ENCODE measurements at places on chromosomes 6 and 20.

DNA sequence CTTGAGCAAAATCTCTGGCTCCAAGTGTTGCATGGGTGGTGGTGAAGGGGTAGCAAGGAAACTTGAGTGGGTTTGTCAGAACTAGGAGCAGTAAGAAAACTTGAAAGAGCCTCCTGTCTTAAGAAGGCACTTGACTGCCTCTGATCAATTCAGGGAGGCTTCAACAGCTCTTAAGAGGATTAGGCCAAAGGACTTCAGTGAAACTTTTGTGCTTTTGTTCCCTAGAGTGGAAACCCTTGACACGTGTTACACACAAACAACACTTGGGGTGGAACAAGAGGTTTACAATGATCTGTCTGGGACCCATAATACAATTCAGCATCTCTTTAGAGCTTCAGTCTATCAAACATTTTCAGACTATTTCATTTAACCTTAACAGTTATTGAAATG, 80.1 kb upstream of the ARMC2 start:
- no peak for DNase-seq

DNA sequence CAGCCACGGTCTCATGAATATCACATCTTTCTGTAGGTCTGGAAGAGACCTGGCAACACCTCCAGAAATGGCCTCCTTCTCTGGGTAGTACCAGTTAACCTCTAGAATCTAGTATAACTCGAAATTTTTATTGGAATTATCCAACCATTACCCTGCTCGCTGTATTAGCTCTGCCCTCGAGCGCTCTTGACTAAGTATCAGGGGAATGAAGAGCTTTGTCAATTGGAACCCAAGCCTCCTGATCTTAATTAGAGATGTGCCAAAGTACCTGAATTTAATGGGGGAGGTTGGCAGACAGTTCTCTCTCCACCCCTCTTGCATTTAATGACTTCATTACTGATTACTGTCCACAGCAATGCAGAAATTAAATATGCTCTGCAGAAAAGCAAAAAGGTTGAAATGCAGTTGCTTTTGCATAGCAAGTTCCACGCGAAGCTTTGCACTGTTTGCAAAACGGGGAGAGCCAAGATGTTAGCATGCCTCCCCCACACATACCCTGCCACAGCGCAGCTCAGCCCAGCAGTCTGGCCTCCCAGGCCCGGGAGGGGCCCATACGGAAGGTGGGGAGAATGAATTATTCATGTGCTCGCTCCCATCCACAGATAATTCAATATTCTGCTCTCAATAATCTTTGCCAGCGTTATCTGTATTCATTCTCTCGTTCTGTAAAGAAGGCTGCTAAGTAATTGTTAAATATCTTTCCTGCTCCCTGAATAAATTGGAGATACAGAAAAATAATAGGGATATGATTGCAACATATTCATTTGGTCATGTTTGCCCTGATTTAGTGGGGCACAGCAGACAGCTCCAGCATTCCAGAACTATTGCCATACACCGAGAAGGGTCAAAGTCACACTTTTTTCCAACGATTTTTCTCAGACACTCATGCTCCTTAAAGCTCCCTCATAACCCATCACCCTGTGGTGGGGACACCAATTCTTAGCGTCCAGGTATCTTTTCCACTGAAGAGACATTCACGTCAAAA, 305.8 kb downstream of the CDH26 start:
- DNase-seq, result no peak

- DNase-seq, result no peak
Measured at GRCh38 chr6:8551993-8552392, 116.6 kb upstream of the SLC35B3 start.

DNA sequence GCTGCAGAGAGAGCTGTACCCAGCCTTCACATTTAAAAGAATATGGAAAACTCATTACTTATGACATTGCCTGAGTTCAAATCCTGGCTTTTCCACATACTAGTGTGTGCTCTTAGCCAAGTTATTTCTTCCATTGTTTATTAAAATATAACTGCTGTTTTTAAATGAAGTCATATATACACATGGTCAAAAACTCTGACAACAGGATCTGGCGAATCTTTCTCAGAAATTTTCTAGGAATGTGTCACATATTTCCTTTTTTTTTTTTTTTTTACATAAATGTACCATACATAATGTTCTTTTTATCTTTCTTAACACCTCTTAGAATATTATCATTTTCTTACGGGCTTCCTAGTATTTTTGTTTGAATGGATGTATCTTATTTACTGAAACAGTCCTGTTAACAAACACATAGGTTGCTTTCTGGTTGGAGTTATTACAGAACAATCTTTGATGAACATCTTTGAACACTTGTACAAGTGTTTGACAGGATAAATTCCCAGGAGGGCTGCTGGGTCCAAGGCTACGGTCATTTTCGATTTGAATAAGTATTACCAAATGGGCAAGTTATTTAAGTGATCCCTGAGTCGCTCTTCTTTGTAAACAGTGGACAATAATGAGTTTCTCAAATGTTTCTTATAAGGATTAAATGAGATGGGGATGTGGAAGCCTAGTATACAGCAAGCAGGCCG, 1.6 kb upstream of the SNX9 start:
- no peak for DNase-seq

- DNase-seq, result no peak
Measured at GRCh38 chr20:24772667-24773066, 176.4 kb upstream of the CST7 start.

- DNase-seq, result no peak
Measured at GRCh38 chr6:154736618-154737259, 3.5 kb downstream of the SCAF8 start.

DNA sequence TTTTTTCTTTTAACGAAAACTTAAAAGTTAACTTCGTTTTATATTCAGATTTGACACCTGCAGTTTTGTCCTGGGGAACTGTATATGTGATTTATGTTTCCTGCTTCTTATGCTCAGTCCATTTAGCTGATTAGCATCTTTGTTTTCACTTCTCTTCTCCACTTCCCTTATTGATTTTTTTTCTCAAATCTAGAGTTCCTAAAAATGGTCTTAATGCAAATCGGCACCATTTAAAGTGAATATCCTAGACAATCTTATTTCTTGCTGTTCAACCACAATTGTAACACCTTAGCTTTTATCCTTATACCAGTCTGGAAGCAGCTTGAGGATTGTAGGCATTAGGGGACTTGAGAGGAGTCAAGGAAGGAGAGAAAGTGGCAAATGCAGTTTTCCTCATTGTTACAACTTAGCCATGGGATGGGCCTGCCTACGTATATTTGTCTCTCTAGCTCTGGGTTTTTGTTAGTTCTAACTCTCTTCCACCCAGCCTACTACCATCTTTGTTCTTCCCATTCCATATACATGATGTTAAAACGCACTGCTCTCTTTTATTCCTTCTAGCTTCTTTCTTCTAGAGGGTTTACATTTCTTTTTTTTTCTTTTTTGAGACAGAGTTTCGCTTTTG, 8.5 kb downstream of the QRSL1 start:
- no peak for DNase-seq

- no peak for DNase-seq
Measured at GRCh38 chr20:59993736-59994430, 35.7 kb downstream of the CDH26 start.

- no peak for DNase-seq
Measured at GRCh38 chr6:130070792-130071191, 52.4 kb downstream of the L3MBTL3 start.

- no peak for DNase-seq
Measured at GRCh38 chr6:118344014-118344670, 204.0 kb upstream of the PLN start.

DNA sequence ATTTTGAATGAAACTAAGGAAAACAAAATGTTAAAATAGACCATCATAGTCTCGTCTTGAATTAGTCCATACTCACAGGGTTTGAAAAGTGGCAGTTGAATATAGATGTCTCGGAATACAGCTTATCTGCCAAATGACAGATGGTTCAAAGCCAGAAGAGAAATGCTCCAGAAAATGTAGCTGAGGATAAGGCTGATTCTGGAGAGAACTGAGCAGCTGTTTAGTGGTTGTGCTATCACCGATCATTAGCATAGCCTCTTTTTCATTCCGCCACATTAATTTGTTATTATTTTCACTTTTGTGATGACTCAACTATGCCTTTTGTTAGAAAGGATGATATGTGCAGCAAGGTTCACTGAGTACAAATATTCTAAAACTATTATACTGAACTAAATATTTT, 390.2 kb upstream of the MAN1A1 start:
- no peak for DNase-seq

DNA sequence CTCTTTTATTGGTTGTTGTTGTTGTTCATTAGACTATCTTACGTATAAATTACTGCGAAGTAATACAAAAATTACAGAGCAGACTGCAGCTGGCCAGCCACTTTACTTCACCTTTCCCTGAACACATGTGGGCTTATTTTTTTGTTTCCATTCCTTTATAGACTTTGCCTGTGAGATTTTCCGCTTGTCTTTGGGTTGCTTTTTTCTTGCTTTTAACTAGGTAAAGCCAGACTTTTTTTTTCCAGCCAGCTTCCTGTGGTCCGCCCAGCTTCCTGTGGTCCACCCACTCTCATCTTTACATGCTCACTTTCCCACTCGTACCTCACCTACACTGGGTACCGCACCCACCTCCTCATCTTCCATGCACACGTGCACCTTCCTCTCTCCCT, 79.0 kb downstream of the IPCEF1 start:
- peak; percentile 28 for DNase-seq

DNA sequence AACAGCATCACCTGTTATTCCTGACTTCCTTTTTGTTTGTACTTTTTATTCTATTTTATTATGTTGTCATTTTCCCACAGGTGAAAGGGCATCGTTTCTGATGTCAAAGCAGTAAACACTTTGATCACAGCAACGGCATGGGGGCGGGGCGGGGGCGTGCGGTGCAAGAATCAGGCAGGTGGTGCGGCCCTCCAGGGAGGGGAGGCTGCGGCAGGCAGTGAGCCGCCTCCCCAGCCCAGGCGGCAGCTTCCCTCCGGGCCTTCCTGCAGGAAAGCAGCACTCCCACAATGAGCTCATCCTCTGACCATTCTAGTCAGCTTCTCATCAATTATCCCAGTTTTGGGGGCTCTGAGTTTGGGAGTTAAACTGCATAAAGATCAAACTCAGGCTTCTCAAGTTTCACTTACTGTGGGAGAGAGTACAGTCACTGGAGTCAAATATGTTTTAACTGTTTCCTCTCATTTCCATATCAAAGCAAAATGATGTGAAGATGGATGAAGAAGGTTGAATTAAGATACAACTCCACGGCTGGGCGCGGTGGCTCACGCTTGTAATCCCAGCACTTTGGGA, 608.4 kb upstream of the AGPAT4 start:
- DNase-seq, result no peak

DNA sequence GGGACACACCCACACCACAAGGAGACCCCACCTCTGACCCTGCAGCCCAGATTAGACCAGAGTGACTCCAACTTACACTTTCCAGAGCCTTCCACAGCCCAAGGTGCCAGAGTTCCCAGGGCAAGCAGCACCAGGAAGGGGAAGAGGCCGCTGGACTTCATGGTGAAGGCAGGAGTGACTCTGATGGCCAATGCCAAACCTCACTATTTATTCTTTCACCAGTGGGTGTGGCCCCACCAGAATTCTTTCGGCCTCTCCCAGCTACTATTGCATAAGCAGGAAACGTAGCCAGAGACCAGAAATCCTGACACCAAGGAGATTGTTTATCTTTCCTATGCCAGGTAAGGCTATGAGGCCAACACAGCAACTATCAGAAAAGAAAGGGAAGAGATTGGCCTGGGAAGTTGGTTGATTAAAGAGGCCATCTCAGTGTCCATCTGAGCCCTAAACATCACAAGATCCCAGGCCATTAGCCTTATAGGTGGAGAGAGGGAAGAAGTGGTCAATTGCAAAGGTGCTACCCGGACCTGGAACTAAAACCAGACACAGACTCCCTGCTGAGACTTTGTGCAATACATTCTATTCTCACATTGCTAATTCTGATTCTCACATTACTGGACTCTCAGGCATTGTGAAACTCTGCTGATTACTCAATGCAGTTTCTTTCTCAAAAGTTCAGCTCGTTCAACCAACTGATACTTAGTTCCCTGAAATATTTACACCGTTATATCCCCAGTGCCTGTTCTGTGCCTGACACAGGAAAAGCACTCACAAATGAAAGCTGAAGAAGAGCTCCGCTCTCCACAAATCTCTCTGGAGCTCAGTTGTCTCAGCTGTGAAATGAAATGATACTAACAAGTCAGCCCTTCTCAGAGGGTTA, at the start of gene SLPI:
Gene SLPI, minus strand, starts transcription at position 182 of the 880 bp plus-strand sequence. Its CDS starts 21 bp downstream, at position 161.
- no peak for DNase-seq

DNA sequence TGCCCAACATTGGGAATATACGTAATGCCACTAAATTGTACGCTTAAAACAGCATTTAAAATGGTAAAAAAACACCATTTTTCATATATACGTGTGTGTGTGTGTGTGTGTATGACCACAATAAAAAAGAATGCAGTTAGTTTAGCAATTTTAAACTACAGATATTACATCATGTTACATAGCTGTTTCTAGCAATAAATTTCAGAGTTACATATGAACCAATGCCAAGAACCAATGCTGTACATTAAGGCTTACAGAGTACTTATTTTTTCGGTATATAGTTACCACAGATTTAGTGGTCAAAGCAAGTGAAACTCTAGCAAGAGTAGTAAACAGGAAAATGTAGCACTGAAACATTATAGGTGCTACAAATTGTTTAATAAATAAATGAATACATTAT, 119.3 kb downstream of the PDE10A start:
- DNase-seq, result no peak

GRCh38 chr6:109055771-109056235, 38.8 kb downstream of the SESN1 start:
- no peak for DNase-seq

DNA sequence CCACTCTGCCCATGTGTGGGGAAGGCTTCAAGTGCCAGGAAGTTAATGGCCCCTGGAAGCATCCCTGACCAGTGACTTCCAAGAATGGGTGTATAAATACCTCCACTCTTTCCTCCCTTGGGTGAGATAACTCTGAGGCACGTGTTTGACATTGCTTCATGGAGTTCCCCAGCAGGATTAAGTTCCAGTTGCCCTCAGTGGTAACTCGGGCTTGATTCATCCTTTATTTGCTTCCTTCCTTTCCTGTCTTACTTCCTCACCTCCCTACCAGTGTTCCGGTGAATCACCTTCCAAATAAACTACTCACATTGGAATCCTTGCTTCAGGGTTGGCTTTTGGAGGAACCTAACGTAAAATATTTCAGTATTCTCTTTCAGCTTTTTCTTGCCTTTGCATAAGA, 84.6 kb upstream of the JAG1 start:
- DNase-seq, result no peak

DNA sequence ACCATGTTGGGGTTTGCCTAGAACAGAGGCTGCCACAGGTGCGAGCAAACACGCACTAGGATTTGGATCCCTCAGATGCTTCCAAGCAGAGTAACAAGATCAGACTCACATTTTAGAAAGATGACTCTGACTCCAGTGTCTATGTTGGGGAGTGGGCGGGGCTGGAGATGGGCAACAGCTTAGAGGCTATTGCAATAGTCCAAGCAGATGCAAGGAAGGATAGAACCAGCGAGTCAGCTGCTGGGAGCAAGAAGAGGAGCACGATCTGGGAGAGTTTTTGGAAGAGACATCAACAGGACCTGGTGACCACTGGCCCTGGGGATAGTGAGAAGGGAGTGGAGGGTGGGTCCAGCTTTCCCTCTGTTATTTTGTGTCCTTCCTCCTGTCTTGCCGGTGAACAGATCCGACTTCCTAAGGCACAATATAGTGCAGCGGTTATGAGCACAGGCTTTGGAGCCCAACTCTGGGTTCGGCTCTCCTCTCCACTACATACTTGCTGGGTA, 52.7 kb downstream of the FGD2 start:
- no peak for DNase-seq
